ENCODE measurements at places on chromosomes 4 and X.

- DNase-seq, result no peak
These were observed 66.5 kb downstream of the AMOT start for GRCh38 chrX:112774142-112774541.

DNA sequence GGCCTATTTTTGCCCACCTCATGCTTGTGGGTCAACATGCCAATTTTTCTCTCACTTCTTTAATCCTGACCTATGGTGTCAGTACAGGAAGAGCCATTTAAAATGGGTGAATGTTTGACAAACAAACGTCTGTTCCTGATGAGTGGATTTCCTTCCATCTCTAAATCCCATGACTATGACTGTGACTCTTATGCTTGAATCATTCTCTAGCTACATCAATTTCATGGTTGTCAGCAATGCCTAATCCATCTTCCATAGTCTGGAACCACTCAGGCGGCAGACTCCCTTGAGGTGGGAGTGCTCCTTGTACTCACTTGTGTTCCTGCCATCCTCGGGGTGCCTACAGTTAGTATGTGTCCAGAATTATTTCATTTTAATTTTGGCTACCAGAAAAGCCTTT lies 194.9 kb upstream of the RPS6KA3 start:
- no peak for DNase-seq

DNA sequence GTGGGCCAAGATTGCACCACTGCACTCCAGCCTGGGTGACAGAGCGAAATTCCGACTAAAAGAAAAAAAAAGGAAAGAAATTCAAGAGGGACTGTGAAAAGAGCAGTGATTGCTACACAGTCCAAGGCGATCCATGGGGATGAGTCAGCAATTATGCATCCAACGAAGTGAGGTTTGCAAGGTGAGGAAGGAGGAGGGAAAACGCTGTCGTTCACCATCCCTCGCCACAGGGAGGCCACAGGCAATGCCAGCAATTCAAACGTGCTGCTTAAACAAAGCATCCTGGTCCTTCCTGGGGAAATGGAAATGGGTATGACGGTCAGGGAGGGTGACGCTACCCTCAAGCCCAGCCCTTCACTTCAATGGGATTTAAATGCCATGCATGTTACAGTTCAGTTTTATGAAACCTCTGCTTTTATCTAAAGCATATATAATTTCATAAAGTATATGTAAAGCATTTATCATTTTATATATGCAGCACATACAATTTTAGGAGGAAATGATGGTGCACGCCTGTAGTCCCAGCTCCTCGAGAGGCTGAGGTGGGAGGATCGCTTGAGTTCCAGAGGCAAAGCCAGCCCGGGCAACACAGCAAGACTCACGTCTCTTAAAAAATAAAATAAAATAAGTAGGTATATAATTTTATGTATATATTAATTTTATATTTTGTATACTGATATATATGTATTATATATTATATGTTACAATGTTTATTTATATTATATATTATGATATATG lies 108.7 kb downstream of the DHRSX start:
- DNase-seq, result no peak

GRCh38 chrX:20317873-20318272 lies 51.2 kb upstream of the RPS6KA3 start:
- DNase-seq, result no peak

DNA sequence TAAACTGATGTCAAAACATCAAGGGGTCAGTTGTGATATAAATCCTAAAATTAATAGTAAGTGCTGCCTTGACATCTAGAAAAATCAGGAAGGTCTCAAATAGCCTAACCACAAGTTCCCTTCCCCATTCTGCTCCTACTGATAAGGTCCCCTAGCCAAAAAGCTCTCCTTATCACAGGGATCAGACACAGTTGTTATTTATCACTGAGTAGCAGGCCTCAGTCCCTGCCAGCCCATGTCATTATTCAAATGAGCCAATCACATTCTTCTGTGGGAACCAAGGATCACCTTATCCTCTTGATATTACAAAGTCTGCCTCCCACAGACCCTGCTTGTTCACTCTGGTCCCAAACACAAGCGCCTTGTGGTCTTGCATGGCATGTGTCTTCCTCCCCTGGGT lies 23.3 kb upstream of the TMEM255A start:
- no peak for DNase-seq

DNA sequence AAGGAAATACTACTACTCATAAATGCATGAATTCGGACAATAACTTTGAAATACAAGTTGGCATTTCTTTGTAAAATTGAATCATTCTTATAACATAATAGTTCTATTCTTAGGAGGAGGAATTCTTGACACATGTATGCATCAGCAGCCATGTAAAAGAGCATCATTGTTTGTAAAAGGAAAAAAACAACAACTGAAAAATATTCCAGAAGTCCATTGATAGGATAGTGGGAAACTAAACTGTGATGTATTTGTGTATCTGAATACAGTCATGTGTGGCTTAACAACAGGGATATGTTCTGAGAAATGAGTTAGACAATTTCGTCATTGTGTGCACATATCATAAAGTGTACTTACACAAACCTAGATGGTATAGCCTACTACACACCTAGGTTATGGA lies 102.0 kb upstream of the SH3RF1 start:
- no peak for DNase-seq

DNA sequence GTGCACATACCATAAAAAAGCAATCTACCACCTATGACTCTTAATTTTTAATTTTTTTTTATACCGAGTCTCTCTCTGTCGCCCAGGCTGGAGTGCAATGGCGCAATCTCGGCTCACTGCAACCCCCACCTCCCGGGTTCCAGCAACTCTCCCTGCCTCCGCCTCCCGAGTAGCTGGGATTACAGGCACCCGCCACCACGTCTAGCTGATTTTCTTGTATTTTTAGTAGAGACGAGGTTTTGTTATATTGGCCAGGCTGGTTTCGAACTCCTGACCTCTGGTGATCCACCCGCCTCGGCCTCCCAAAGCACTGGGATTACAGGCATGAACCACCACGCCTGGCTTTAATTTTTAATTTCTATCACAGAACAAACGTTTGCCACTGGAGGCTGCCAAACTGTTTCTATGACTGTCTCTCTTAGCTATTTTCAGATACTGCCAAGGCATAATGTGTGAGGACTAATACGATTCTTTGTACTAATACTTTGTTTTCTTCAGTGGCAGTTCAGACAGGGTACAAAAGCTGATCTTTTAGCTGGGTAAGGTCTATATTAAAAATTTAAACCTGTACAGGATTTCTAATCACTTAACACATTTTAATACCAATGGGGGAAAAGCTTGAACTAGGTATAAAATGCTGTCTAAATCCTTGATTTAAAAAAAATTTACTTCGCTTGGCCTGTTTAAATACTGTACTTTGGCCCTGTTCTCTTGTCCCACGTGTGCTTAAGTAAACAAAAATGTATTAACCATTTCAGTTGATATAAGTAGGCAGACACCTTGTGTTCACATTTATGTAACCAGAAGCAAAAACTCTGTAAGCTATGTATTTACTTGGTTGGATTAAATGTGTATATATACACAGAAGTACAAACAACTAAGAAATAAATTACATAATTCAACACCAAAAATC lies 2.3 kb downstream of the PGRMC2 start:
- DNase-seq, result no peak

DNA sequence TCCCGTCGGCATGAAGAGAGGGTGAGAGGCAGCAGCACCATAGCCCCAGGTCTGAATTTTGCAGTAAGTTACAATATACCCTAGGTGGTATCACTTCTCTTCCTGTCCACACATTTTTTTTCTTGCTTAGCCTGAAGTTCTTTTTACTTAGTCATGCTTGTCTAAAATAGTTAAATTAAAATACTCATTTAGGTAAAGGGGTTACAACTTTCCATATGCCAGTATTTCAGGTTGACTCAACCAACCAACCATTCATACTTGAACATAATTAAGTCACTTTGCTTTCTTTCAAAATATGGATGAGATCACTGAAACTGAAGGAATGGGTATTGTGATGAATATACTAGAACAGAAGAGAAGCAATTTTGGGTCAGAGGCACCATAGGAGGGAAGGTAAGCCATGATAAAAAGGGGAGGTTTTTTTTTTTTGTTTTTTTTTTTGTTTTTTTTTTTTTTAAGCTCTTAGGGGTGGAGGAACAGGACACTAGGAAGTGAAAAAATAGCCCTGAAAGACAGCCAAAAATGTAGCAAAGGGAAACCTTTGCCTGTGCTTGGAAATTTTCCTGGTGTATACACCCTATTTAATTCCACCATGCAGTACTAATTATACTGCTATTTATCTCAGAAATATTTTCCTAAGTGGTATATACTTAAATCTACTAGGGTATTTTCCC lies 41.8 kb downstream of the RPS6KA3 start:
- no peak for DNase-seq

- DNase-seq, result no peak
These were observed 160.1 kb upstream of the VCX3A start for GRCh38 chrX:6694977-6695376.

DNA sequence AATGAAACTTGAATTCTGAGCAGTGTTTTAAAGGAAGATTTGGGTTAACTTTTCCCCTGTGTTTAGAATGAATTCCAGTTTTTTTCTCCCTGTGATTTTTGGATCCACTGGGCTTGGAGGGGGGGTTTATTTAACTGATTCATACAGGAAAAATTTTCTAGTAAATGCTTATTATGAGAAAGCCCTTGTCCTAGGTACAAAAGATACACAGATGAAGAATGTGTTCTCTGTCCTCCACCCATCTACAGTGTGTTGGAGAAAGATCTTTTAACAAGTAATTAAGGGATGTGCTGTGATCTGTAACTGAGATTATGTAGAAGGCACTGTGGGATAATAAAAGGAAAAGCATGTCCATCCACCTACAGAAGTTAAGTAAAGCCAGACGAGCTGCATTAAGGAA lies 103.9 kb downstream of the STIM2 start:
- no peak for DNase-seq

DNA sequence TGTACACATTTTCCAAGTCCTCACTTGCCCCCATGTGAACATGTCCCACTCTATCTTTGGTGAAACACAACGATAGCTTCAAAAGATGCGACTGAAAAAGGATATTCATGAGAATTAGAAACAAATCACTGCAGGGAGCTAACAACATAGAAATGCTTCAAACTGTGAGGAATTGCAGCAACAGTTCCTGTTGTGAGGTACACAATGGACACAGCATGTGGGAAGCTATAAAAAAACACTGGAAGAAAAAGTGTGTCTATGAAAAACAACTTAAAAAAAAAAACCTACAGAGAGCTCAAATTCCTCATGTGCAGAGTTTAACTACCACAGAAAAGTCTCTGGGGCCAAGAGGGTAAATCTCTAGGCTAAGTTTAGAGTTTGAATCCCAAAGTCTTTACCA lies 51.6 kb upstream of the BLTP1 start:
- DNase-seq, result no peak

- no peak for DNase-seq
These were observed 66.5 kb downstream of the UCHL1 start for GRCh38 chr4:41323179-41323578.

DNA sequence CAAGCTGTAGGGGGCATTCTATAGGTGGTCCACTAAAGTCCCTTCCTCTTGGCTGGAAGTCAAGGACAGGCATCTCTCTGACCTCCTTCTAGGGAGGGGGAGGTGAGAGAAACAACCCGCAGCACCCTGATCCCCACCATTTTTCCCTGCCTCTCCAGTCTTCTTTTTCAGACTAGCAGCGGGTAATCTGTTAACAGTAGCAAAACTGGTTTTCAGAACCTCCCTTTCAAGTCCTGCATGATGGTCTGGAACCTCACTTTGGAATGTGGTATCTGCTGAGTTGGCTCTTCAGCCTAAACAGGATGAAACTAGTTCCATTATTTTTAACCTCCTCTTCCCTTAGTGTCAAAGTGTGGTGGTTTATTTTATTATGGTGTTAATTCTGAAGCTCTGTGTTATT lies 196.0 kb downstream of the NWD2 start:
- DNase-seq, result no peak

DNA sequence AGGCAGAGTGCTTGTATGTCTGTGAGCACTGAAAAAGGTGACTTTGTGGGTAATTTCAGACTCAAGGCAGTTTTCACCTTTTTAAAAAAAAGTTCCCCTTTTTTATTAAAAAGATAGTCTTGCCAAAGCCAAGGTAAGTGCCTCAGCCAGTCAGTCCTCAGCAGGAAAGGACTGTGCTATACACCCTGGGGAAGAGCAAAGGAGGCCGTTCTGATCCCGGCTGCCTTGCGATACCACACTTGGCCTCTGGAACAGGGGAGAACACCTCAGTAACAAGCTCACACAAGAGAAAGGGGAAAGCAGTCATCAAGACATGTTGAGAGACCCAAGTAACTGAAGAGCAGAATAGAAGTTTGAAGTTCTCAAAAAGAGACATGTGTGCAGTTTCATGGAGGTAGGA lies 541.7 kb downstream of the BCOR start:
- no peak for DNase-seq

All from head of caudate nucleus (tissue), 42 donors.